ENCODE measurements at places on chromosomes 1 and 21. TPM values are rescaled to one million over a fixed set of nuclear protein-coding genes. Genes with fewer than 3 reads are reported as not detected.

Gene GSTM2
- total RNA-seq, result 3.7 TPM

Gene PRELP
- total RNA-seq, result not detected

Gene LGR6
- total RNA-seq, result 0.45 TPM

Gene ELAPOR1
- total RNA-seq, result 0.57 TPM

All from A549 treated with CORT108297 at 1 μM for 4 hours (cell line).